ENCODE measurements at places on chromosomes 16 and 17.

- no peak for DNase-seq
These were observed 204.1 kb upstream of the NOG start for GRCh38 chr17:56389356-56389755.

DNA sequence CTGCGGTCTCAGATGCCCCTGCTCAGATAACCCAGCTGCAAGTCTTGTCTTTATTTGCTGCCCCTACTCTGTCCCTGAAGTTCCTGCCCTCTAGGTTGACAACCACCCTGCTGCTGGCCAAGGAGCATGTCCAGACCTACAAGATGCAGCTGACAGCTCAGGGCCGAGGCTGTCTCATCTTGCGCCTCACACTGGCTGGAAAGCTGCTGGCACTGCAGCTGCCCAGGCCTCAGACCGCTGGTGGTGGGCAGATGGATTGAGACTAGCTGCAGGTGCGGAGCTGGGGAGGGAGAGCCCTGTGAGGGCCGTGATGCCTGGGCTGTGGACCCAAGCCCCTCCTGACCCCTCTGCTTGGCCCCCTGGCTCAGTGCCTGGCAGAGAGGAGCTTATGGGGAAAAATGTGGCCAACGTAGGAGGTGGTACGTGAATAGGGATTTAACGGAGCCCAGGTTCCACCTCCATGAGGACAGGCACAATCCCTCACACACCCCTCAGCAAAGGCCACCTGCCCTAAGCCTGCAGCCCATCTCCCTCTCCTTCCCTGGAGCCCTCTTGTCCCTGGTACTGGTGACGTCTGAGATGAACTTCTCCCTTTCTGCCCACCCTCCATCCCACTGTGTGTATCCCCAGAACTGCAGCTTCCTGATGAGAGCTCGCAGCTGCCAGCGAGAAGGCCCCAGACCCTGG is 8.3 kb upstream of the GALK1 start:
- DNase-seq: no peak

DNA sequence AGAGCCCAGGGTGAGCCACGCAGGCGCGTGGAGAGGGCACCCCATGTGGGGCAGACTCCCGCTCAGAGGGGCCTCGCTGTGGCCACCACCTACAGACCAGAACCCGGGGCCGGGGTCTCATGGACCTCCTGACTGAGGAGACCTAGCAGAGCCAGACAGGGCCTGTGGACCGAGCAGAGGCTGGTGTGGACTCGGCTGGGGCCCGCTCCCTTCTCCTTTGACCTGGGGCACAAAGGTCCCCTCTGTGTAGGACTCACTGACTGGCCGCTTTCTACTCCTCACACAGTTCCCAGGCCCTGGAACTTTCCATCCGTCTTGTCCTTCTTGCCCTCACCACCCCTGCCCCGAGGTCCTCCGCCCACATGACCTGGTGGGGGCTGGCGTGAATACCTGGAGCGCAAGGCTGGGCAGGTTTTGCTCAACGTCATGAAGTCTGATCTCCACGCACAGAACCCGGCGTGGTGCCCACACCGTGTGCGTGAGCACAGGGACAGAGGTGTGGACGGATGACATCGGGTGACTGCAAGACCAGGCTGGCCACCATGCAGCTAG is 44.7 kb upstream of the ACSF3 start:
- no peak for DNase-seq

DNA sequence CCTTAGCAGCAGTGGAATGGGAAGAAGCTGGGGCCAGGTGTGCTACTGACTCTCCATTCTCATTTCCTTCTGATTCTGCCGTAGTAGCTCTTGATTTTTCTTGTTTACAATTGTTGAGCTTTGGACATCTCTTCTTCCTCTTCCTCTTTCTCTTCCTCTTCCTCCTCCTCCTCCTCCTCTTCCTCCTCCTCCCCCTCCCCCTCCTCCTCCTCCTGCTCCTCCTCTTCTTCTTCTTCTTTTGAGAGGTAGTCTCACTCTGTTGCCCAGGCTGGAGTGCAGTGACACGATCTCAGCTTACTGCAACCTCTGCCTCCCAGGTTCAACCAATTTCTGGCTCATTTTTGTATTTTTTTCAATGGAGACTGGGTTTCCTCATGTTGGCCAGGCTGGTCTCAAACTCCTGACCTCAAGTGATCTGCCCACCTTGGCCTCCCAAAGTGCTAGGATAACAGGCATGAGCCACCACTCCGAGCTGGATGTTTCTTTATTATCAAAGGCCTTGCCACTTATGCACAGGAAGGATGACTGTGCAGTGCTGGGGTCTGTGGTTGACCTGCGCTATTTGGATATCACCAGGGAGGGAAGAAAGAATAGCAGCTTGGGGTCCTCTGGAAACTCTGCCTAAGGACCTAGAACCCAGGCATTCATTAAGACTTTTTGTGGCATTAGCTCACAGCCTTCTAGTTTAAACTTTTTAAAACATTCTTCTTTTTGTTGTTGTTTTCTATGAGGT is 127.8 kb upstream of the KCNJ16 start:
- no peak for DNase-seq

All from activated CD8-positive, alpha-beta T cell treated with anti-CD3 and anti-CD28 coated beads for 36 hours (primary cell).